M059J (cell line): ENCODE measurements at places on chromosomes 13 and 19. TPM values are rescaled to one million over a fixed set of nuclear protein-coding genes. Genes with fewer than 3 reads are reported as not detected.

DNA sequence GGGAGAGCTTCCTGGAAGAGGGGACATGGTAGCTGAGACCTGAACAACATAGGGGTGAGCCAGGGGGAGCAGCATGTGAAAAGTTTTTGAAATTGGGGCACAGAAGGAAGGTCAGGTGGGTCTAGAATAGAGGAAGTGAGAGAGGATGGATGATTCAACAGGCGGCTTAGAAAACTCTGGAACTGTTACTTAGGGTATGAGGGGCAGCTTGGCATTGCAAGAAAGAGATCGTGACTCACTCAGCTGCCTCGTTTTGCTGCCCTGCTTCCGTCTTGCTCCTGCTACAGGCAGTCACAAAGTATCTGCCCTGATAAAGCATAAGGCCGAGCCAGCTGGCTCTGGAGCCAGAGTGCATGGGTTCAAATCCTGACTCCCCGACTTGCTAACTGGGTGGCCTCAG, 1.3 kb upstream of the CEACAM20 start:
- DNase-seq: peak; percentile 70

GRCh38 chr13:73440296-73440895, 381.6 kb downstream of the KLF5 start:
- DNase-seq: peak; percentile 18

DNA sequence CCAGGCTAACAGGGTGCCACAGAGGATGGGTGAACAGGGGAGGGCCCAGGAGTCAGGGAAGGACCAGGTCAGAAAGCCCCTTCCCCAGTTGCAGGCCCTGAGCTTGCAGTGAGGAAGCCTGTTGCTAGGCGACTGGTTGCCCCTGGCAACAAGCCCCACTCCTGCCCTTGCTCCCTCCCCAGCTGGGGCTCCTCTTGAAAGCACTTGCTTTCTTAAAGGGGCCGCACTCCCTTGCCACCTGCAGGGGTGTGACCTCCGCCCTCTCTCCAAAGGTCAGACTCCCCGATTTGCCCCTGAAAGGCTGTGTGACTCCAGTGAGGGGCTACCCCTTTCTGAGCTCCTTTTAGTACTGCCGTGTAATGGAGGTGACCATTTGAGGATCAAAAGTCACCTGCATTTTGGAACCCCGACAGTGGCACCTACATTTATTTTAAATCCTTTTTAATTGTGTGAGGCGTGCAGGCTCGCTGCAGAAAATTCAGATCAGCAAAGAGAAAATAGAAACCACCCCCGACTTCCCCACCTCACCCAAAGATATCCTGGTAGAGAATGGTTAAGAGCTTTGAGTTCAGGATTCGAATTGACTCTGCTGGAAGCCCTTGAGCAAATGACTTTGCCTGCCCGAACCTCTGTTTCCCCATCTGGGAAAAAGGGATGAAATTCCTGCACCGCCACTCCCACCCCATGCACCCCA, 4.8 kb downstream of the FCHO1 start:
- DNase-seq: peak; percentile 38

GRCh38 chr19:38640368-38640767, 7.1 kb upstream of the ACTN4 start:
- no peak for DNase-seq

GRCh38 chr19:5621945-5622464, 571 bp downstream of the SAFB2 start:
- DNase-seq: peak; percentile 22

GRCh38 chr19:8611391-8611876, 919 bp upstream of the ADAMTS10 start:
- no peak for DNase-seq

- DNase-seq: no peak
Observed at GRCh38 chr19:30630289-30631032, 258.3 kb downstream of the ZNF536 start.

DNA sequence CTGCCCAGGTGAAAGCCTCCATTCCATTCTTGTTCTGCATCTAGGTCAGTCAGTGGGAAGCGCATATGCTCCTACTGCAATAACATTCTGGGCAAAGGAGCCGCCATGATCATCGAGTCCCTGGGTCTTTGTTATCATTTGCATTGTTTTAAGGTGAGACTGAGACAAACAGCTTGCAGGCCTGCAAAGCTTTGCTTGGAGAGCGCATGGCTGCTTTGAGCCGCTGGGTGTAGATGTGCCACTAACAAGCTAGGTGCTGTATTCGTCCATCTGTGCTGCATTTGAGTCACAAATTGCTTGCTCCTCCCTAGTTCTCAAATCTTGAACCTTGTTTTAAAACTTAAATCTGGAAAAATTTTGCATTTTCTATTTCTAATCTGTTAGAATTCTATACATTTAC, 219.1 kb downstream of the LMO7 start:
- no peak for DNase-seq

DNA sequence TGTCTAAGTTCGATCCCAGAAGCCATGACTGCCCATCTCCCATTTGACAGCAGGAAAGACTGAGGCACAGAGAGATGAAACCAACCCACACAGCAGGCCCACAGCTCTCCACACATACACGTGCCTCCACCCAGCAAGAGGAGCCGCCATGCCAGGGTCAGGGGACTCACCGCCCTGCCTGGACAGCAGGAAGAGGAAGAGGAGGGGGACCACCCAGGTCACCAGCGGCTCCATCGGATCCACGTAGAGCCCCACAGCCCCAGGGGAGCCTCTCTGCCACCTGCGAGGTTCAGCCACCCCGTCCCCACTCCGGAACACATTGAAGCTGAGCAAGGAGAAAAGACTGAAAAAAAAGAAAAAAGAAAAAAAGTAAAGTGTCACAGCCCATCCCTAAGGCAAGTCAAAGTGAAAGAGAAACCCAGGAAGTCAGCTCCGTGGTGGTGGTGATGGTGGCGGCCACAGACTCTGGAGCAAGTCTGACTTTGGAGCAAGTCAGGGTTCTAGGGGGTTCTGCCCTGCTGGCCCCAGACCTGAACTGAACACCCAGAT, at the start of gene IL12RB1:
IL12RB1 (minus strand) TSS at position 345 of the 549 bp plus-strand sequence; CDS start at position 234, 111 bp downstream.
- peak; percentile 57 for DNase-seq

- no peak for DNase-seq
Observed at GRCh38 chr19:11921852-11922495, 2.9 kb upstream of the ZNF700 start.

- DNase-seq: peak; percentile 97
Observed at GRCh38 chr19:46784262-46785053, 3.9 kb downstream of the SLC1A5 start.

GRCh38 chr13:55500694-55501093, 1640.0 kb upstream of the PRR20A start:
- no peak for DNase-seq

GRCh38 chr19:47210689-47211316, 20.2 kb downstream of the BBC3 start:
- DNase-seq: peak; percentile 75

DNA sequence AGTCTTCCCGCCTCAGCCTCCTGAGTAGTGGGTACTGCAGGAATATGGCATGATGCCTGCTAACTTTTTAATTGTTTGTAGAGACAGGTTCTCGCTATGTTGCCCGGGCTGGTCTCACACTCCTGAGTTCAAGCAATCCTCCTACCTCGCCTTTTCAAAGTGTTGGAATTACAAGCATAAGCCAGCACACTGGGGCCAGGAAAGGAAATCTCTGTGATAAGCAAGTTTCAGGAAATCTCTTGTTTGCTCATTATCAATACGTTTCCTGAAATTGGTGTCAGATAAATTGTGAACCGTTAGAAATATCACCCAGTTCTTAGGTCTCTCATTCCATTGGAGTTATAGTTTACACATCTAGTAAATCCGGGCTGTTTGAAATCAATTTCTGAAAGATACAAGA, 14.2 kb downstream of the WBP4 start:
- no peak for DNase-seq

GRCh38 chr19:39398297-39398864, 7.2 kb downstream of the MED29 start:
- DNase-seq: peak; percentile 81

- peak; percentile 67 for DNase-seq
Observed at GRCh38 chr19:39237200-39238184, 7.3 kb downstream of the IFNL3 start.

- no peak for DNase-seq
Observed at GRCh38 chr19:48741129-48741999, 954 bp upstream of the RASIP1 start.

- DNase-seq: no peak
Observed at GRCh38 chr13:48175185-48175584, 57.8 kb upstream of the ITM2B start.

DNA sequence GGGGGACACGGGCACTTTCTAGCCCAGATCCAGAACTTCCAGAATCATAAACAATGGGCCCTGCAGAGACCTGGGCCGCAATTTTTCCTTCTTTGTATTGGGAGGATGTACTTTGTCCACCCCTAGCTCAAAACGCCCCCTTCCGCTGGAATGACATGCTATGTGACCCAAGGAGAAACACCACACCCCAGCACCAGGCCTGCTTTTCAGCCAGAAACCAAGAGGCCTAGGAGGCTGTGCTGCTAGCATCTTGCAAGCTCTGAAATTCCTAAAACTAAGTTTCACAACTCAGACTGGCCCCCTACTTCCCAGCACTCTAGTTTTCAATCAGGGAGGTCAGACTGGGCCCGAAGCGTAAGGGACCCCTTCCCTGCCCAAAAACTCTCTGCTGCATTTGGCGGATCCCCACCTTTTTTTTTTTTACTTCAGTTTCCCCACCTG, 538 bp downstream of the LSM4 start:
- DNase-seq: peak; percentile 65

GRCh38 chr13:50993934-50994333, 84.3 kb downstream of the RNASEH2B start:
- DNase-seq: no peak

DNA sequence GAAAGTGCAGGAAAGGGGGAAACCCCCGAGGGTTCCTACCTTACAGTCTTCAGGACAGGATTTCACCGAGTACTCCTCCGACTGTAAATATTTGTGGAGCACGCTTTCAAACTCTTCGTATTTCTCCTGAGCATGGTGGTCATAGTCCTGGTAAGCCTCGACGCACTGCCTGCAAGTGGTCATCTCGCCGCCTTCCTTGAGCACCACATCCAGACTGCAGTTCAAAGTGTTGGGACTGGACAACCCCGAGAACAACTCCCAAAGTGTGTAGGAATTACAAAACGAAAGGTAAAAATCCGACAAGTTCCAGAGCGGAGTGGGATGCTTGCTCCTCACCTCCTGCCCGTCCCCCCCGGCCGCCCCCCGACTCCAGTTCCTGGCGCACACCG, 349.7 kb downstream of the LIG4 start:
- DNase-seq: no peak

GRCh38 chr19:3975637-3976087, 4.8 kb upstream of the DAPK3 start:
- peak; percentile 24 for DNase-seq

DNA sequence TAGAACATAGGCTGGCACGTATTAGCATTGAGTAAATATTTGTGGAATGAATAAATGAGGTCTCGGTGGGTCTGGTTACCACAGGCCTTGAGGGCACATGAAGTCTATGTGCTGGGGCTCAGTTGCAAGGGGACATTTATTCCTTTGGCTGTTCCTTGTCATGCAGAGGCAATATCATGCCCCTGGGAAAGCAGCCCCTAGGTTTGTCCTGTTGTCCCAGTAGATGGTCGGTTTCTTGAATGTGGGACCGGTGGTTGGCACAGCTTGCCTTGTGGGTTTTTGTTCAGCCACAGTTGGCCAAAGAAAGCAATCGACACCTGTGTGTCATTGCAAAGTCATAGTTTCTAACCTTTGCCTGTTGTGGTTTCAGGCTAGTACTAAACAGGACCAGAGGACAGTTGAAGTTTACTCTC, 24.7 kb upstream of the GPR183 start:
- DNase-seq: peak; percentile 70

Gene ONECUT3
- not detected in 2 replicates for total RNA-seq

Gene PCDH8
- total RNA-seq: not detected in 2 replicates

Gene ZNF253
- total RNA-seq: 2.7 and 3.6 TPM in 2 replicates

Gene TMEM59L
- 0.05 TPM in 1 of 2 replicates, not detected in the other for total RNA-seq

Gene ATP4A
- not detected in 2 replicates for total RNA-seq

Gene HPN
- total RNA-seq: not detected in 2 replicates

Gene MEIS3
- 3.3 and 5.4 TPM in 2 replicates for total RNA-seq

Gene IGSF23
- total RNA-seq: 0.22 and 0.81 TPM in 2 replicates

Gene C1QTNF9
- not detected in 2 replicates for total RNA-seq

Gene NLRP11
- total RNA-seq: 2.4 and 4.4 TPM in 2 replicates

Gene USHBP1
- total RNA-seq: not detected in 2 replicates

Gene CADM4
- 1.5 and 4.0 TPM in 2 replicates for total RNA-seq

Gene SIN3B
- 10.1 and 14.5 TPM in 2 replicates for total RNA-seq

Gene ATP7B
- total RNA-seq: 0.52 and 0.94 TPM in 2 replicates

Gene ADGRE3
- not detected in 2 replicates for total RNA-seq

Gene LRP3
- 2.0 and 2.1 TPM in 2 replicates for total RNA-seq

Gene CYP4F8
- total RNA-seq: not detected in 2 replicates

Gene MCEMP1
- not detected in 2 replicates for total RNA-seq
